Stimulated activated CD4-positive, alpha-beta T cell treated with anti-CD3 and anti-CD28 coated beads, Interleukin-4, amount 100 ng/mL, for 1 hour (primary cell): ENCODE measurements at places on chromosomes 7 and 10.
A peak's percentile ranks its signal among the peaks of the same experiment; 100 is the strongest.

DNA sequence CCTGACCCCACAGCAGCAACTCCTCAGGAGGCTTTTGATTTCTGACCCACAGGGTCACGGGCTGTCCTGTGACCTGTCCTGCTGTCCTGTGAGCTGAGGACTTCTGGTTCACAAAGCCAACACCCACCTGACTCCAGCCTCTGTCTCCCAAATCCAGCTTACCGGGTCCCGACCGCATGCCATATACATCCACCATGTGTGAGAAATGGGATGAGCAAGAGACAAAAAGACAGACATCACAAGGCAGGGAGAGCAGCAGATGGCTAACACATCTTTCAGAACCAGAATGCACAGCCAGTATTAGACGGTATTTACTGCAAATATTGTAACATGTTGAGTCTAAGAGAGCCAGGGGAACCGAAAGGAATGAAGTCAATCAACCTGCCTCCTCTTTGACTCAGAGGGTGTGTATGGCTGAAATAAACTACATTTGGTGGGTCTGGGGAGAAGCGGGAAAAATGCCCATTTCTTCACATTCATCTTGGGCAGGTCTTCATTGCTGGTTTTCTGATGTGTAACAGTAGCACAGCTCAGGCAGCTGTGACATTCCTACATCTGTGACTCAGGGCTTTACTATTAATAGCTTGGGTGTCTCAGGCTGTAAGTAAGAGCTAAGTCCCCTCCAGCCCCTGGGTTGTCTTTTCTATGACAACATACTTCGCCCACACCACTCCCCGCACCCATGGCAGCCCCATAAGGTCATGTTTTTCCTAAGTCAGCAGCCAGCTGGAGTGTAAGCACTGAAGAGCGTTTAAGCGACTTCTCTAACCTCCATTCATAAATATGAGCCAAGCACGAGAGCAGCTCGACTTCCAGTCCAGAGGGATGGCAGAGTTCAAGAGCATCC is 25.0 kb downstream of the ABLIM1 start:
- no peak for DNase-seq

DNA sequence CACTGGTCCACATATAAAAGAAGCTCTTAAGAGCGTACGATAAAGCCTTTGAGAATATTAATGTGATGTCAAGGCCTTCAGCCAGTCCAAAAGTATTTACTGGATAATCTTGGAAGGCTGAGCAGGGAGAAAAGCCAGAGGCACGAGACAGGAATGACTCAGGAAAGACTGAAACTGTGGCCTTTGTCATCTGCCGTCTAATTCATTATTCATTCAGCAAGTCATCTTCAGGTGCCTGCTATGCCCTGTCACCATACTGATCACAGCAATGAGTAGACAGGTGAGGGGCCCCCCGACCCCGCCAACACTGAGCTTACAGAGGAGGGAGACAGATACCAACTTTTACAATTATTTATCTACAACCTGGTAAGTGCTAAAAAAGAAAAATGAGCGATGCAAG is 78.9 kb downstream of the VOPP1 start:
- DNase-seq = no peak

DNA sequence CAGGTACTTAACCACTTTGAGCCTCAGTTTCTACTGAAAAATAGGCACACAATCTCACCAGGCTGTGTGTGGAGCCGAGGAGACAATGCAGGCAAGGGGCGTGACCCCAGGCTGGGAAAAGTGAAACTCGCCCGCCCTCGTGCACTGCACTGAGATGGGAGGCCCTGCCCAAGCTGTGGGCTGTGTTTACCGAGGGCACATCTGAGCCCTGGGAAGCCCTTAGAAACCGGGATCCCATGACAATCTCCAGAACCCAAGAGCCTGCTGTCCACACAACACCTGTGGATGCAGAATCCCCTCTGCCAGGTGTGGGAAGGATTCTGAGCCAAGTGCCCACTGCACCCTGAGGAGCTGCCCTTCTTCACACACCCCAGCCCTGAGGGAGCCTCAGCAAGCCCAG is 198.3 kb downstream of the GRID1 start:
- no peak for DNase-seq

DNA sequence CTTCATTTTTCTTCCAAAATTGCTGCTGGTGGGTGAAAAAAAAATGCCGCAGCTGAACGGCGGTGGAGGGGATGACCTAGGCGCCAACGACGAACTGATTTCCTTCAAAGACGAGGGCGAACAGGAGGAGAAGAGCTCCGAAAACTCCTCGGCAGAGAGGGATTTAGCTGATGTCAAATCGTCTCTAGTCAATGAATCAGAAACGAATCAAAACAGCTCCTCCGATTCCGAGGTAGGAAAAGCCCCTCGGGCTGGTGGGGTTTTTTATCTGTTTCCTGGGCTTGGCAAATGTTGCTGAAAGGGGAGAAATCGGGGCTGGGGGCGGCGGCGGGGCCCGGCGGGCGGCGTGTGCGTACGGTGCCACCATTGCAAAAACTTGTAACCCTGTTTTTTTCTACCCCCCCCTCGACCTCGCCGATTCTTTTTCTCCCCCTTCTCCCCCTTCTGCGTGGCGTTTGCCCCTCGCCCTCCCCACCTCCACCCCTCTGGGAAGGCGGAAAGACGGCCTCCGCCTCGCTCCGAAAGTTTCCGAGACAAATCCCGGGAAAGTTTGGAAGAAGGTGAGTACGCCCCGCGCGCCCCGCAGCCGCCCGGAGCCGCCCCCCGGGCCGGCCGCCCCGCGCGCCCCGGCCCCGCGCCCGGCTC is 789 bp downstream of the TCF7L2 start:
- DNase-seq = peak; percentile 16

- DNase-seq = no peak
These were observed 71.9 kb downstream of the MRPL32 start for GRCh38 chr7:43004082-43004481.

DNA sequence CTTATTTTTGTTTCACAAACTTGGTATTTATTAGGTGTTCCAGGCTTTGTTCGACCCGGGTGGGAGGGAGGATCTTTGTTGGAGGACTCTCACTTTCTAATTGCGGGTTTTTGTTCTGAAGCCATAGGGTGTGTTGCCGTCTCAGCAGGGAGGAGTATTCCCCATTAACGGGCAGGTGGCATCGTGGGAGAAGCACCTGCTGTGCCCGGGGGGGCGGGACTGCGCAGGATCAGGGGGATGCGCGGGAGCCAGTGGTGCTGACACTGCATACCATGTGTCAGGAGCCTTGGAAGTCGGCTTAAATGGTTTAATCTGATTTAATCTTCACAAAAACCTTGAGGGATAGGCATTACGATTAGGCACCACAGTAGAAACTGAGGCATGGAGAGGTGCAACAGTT is 113.0 kb downstream of the MGMT start:
- DNase-seq = no peak

DNA sequence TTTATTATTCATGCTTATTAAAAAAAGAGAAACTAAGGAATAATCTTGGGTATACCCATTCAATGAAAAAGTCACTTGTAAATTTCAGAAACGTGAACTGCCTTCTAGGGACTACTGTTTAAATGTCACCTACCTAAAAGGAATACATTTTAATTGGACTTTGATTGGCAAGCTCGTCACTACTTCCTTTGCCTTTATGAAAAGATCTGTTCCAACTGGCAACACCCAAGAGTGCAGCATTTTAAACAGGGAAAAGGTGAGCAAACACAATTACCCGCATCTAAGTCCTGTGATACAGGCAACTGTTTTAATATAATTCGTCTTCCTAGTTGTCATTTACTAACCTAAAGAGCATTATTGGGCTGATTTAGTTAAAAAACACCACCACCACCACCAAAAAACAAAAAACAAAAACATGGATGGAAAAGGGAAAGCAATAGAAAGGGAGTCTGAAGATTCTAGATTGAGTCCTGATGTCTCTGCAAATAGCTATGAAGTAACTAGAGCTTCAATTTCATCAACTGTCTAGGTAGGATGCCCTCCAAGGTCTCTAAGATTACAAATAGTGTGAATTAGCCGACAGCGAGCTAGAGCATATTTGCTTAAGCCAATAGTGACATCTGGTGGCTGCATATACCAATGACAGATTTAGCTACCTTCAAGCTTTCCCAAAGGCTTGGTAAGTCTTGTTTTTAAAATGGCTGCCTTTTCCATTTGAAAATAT is 33.8 kb upstream of the ICA1 start:
- DNase-seq = no peak

GRCh38 chr7:121273467-121274167 is 55.2 kb upstream of the WNT16 start:
- no peak for DNase-seq

GRCh38 chr10:47277352-47278151 is 22.4 kb upstream of the GDF10 start:
- DNase-seq = no peak

DNA sequence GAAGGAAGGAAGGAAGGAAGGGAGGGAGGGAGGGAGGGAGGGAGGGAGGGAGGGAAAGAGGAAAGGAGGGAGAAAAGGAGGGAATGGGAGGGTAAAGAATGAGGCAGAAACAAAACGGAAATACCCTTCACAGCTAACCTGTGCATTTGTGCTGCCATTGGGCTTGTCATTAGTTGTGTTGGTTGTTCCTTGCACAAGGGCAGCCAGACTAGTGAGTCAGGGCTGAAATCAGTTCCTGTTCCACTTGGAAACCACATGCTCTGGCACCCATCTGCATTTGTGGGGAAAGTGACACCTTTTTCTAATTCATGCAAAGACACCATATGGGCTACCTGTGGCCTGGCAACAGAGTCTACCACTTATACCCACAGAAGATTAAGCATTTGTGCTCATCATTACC is 1004.0 kb upstream of the C7orf33 start:
- DNase-seq = no peak

DNA sequence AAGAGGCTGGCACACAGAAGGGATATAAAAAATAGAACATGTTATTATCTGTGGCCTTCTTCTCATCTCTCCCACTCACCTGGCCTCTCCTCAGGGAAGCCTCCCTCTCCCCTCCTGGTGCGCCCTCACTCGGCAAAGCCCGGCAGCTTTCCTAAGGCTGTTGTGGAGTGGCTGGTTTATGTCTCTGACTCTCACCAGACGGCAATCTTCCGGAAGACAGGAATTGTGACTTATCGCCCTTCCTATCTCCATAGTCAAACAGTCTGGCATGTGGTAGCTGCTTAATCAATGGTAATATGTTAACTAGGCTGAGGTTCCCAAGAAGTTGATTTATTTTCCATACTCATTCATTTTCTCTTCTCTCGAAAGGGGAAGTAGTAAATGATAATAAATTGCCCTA is 78.7 kb downstream of the ATXN7L1 start:
- DNase-seq = no peak
